ENCODE measurements at places on chromosomes 4 and X.

- no peak for DNase-seq
These were observed 1.4 kb downstream of the GRPEL1 start for GRCh38 chr4:7066493-7066892.

GRCh38 chrX:40154853-40155588 is 57.3 kb upstream of the BCOR start:
- peak; percentile 74 for DNase-seq

DNA sequence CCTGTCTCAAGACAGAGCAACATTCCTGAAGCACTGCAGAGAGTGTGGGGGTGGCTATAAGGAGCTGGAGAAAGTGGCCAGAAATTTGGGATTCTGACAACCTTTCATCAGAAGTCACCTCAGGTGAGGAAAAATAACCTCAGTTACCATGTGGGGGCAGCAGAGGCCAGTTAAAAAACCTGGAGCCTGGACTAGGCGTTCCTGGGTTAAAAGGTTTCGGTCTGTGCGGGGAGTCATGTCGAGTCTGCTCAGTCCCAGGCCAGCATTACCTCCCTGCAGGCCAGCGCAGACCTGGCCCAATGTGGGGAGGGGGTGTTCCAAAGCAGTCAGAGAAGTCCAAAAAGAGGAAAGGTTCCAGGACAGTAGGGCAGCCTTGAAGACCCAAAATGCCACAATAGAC is 10.9 kb upstream of the NALF2 start:
- DNase-seq = no peak

DNA sequence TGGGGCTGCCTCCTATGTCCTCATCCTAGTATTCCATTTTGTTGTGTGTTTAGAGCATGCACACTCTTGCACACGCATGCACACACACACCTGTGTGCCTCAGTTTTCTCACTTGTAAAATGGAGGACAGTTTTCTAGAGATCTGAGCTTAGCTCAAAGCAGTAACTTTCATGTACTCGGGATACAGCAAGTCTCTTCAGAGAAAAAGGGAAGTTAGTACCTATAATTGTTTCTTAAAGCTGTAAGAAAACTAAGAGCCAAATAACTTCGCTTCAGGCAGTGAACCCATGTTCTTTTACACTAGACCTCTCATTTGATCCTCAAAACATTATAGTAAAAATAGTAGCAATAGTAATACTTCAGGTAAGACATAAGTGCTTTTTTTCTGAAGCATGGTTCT is 49.6 kb downstream of the KIT start:
- DNase-seq = no peak

DNA sequence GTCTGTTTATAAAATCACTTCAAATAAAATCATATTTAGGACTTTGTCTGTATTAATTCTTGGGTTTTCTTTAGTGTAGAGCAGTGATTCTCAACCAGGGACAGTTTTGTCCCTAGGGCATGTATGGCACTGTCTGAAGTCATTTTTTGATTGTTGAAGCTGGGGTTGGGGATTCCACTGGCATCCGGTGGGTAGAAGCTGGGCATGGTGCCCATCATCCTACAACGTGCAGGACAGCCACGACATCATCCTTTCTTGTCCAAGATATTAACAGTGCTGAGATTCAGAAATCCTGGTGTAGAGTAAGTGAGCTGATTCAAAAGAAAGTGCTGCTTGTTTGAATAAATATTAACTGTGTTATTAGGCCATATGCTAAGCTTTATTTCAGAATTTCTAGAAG is 28.6 kb downstream of the DCLK2 start:
- no peak for DNase-seq

DNA sequence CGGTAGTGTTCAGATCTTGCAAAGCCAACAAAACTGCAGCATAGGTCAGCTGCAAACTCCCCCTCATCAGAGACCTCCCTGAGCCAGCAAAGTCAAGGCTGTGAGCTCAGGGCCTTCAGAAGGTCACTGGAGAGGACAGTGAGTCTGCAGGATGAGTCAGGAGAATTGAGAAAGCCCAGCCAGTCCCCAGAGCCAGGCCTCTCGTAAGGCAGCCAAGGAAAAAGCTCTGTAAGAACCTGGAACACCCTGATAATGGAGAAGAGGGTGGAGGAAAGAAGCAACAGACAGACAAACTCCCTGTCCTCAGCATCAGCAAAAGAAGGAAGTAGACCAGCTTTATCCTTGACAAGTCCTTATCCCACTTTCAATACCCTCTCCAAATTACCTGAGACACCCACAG is 33.0 kb downstream of the GRIA3 start:
- DNase-seq = no peak

DNA sequence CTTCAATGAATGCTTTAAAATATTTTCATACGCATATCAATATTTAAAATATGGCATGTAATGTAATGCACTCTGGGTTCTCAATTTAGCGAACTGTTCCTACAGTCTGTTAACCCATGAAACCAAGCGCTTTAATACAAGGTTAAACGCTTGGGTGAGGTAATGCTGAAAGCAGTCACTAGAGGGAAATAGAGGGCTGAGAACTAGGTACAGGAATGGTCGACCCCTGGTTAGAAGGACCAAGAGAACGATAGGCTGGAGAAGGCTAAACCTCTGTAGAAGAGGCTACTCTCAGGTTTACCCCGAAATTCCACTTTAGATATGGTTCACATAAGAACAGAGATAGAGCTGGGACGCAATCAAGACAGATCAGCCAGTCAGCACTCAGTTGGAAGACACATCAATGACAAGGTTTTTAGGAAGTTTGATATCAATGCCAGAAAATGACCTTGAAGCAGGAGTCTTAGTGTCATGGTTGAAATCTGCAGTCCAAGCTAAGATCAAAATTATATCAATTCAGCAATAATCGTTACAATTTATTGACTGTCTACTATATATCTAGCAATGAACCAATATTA is 26.9 kb downstream of the ARSJ start:
- DNase-seq = no peak

- no peak for DNase-seq
These were observed 840 bp upstream of the P2RY10 start for GRCh38 chrX:78944351-78944750.

- no peak for DNase-seq
These were observed 38.8 kb downstream of the SEC31A start for GRCh38 chr4:82851885-82852750.
